ENCODE measurements at places on chromosomes 13 and 19. TPM values are rescaled to one million over a fixed set of nuclear protein-coding genes. Genes with fewer than 3 reads are reported as not detected.

DNA sequence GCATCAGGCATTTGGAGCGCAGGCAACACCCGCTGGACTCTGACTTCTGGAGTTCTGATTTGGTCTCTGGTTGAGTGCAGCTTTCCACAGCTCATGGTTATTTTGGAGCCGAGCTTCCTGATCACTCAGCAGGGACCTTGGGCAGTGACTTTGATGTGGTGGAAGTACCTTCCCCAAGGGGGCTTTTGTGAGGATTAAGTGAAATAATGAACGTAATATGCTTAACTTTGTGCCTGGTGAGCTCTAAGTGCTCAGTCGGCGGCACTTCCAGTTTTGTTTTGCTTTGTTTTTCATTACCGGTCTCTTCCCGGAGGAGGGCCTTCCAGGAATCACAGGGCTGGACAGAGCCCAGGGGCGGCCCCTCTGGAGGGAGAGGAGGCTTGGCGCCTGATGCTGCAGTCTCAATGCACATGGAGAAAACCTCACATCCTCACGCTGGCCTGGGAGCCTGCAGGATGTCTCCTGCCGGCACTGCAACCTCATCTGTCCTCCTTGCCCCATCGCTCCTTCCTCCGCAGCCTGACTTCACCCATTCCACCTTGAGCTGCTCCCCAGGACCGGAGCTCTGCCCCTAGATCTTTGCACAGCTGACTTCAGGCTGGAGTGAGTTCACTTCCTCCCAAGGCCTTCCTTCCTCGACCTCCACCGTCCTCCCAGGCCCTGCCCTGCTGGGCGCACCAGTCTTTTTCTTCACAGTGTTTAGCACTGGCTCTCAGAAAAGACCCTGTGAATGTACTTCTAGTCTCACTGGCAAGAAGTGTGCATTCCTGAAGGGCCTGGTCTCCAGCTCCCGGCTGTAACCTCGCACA lies 1.5 kb downstream of the PLEKHF1 start:
- peak; percentile 73 for DNase-seq

GRCh38 chr19:7914099-7914498 lies 531 bp upstream of the TGFBR3L start:
- no peak for DNase-seq

DNA sequence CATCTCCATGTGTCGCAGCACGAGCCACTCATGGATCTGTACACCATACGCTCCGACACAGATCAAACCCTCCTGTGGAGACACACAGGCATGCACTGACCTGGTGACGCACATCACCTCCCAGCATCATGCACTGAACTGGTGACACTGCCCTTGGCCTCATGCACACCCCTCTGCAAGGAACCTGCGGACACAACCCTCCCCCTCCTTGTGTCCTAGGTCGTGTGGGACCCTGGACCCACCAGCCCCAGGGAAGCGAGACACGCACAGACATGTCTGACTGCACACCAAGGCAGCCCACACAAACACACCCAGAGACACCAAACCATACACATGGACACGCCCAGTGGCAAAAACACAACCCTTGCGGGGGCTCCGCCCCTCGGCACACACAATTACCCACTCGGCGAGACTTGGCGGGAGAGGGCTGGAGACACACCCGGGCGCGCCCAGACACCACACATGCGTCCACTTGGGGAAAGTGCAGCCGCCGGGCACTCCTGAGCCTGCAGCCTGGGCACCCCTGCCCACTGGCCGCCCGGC lies 2.0 kb upstream of the KCNN4 start:
- DNase-seq: no peak

GRCh38 chr13:110312339-110313031 lies 5.4 kb downstream of the COL4A2 start:
- no peak for DNase-seq

DNA sequence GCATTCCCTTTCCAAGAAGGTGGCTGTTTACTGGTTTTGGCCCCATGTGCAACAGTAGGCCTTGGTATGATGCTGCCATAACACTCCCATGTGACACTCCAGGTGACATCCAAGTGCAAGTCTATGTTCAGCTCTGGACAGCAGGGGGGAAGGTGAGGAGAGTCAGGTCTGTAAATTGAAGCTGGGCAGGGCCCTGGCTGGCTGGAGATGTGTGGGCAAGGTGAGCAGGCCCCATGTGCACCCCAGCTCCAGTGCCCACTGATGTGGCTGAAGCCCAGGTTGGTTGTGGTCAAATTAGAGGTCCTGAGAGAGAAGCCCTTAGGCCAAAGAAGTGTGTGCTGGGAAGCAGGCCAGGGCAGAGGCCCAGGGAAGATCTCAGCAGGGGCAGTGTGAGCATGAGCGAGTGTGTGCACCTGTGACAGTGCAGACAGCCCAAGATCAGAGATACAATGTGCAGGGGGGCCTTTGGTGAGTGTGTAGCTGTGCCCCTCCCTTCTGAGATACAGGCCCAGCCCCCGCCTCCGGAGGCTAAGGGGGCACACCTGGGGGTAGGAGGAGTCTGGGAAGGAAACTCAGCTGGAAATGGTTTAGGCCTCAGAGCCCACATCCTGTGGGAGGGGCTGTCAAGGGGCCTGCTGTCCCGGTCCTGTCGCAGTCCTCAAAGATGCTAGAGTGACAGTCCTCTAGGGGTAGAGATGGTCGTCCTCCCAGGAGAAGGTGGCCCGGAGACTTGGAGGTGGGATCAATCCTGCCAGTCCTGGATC lies 18.6 kb downstream of the DEDD2 start:
- no peak for DNase-seq

DNA sequence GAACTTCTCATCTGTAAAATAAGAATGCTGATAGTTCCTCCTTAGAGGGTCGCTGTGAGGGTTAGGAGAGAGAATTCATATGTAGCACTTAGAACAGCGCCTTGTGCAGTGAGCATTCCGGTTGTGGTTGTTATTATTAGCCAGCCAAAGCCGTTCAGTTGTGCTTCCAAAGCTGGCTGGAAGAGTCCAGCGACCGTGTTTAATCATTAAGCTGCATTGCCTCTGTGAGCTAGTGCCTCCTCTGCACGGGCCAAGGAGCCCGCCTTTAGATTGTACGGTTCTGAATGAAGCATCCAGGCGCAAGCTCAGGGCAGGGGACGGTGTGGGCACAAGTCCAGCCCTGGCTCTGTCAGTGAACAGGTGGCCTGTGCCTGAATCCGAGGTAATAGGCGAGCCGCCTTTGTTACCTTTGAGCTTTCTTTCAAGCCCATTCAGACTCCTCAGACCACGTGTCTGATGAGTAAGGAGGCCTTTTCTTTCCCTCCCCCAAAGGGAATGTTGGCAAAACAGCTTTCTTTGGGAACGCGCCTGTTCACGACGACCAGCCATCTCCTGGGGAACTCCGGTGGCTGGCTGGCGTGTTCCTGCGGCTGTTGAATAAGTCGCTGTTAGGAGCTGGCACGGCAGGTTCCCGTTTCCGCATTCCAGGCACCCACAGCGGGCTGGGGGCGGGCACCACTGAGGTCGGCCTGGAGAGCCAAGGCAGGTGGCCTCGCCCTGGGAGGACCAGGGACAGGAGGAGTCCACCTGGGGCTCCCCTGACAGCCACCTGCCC lies 25.1 kb downstream of the SIPA1L3 start:
- peak; percentile 52 for DNase-seq

- no peak for DNase-seq
Measured at GRCh38 chr13:88459331-88459730, 788.2 kb downstream of the SLITRK5 start.

- DNase-seq: no peak
Measured at GRCh38 chr13:45240143-45240542, 39.3 kb upstream of the KCTD4 start.

Gene SBSN
- total RNA-seq: not detected

Gene ABCA7
- 9.8 TPM for total RNA-seq

Gene IZUMO2
- total RNA-seq: not detected

Gene RYR1
- not detected for total RNA-seq

Gene ZNF580
- total RNA-seq: 41.1 TPM

Gene ZNF552
- total RNA-seq: 6.5 TPM

Gene RUVBL2
- total RNA-seq: 115 TPM

All from endothelial cell of umbilical vein (primary cell).